ENCODE measurements at places on chromosomes 7 and 10.

DNA sequence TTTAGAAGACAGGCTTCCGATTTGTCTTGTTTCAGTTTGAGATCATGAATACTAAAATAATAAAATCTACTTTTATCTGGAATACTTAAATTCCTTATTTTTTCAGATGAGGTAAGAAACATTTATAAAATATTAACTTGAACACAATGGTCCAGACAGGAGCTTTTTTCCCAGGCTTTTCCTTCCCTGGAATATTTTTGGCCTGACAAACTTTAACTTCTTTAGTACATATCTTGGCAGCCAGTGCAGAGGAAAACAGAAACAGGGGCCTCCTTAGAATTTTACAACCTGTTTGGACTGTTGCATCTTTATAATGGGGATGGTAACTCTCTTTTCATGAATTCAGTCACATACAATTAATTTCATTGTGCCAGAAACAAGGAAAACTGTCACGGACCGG is 41.4 kb downstream of the NRP1 start:
- DNase-seq = no peak

- no peak for DNase-seq
Observed at GRCh38 chr7:45082831-45083331, 5.9 kb downstream of the NACAD start.

- DNase-seq = no peak
Observed at GRCh38 chr7:110835218-110835617, 255.7 kb upstream of the LRRN3 start.

GRCh38 chr10:128063736-128064107 is 62.5 kb downstream of the MKI67 start:
- no peak for DNase-seq

DNA sequence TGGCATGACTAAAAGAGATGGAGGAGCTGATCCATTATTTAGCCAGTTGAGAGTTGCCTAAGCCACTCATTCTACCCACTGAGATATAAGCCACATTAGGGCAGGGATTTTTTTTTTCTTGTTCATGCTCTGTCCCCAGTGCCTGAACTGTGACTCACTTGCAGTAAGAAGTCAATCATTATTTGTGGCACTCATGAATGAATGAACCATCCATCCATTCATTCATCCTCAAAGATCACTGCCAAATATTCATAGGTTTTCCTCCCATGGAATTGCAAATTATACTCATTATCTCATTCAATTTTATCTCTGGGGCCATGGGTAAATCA is 22.8 kb upstream of the ARID5B start:
- DNase-seq = no peak

DNA sequence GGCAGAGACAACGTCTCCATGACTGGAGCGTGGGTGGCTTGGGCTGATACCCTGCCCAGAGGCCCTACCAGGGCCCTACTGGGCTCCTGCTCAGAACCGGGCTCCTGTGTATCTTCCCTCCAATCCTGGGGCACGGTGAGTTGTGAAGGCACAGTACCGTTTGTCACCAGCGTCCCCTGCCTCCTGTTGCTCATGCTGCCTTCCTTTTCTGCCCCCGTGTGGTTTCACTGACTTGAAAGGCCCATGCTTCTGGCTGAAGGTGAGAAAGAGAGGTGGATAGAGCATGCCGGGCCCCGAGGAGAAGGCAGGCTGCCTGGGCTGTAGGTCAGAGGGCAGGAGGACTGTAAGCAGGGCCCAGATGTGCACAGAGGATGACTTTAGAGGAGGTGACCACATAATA is 9.1 kb upstream of the DMBT1 start:
- DNase-seq = no peak

- DNase-seq = no peak
Observed at GRCh38 chr10:6660460-6660859, 80.4 kb upstream of the PRKCQ start.

- DNase-seq = no peak
Observed at GRCh38 chr7:38880454-38880853, 28.5 kb downstream of the VPS41 start.

- no peak for DNase-seq
Observed at GRCh38 chr10:11225935-11226334, 208.3 kb downstream of the CELF2 start.

DNA sequence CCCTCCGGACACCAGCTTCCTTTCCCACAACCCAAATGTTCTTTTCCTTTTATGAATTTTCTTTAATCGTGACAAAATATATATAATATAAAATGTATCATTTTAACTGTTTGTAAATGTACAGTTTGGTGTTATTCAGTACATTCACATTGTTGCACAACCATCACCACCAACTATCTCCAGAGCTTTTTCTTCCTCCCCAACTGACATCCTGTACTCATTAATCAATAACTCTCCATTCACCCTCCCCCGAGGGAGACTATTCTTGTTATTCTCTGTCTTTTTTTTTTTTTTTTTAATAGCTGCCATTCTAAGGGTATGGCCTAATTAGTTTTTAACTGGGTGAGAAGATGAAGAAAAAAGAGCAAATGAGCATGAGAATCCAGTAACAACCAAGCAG is 30.6 kb upstream of the ITGB1 start:
- DNase-seq = no peak
